ENCODE measurements at places on chromosomes 1 and 21.

- DNase-seq: no peak
Observed at GRCh38 chr1:194353121-194353520, 1166.7 kb upstream of the B3GALT2 start.

DNA sequence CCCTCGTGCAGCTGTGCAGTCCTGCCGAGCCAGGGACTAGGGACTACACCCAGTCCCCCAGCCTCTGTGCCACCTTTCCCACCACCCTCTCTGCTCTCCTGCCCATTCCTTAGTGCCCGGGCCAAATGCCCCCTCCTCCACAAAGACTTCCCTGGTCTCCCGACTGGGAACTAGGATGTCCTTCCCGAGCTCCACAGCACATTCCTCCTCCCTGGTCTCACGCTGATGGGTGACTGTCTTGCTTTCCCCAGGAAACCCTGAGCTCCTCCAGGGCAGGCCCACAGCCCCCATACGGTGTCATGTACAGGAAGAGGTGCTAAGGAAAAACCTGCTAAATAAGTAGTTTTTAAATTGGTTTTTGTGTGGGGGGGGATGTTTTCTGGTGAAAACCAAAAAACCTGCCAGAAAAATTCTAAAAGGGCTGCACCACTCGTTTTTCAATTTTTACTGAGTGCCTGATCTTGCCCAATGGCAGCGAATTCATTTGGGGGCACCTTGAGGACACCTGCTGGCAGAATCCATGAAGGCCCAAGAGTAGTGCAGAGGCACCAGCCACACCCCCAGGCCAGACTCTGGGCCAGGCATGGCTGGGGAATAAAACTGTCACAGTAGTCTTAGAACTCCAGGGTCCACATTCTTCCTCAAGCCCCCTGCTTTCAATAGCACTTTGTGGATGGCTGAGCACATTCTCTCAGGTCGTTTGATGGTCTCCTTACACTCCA is 50.4 kb downstream of the GLIS1 start:
- no peak for DNase-seq

- no peak for DNase-seq
Observed at GRCh38 chr1:159911326-159912070, 11.5 kb upstream of the CFAP45 start.

- DNase-seq: no peak
Observed at GRCh38 chr1:40929155-40929554, 50.3 kb upstream of the CTPS1 start.

DNA sequence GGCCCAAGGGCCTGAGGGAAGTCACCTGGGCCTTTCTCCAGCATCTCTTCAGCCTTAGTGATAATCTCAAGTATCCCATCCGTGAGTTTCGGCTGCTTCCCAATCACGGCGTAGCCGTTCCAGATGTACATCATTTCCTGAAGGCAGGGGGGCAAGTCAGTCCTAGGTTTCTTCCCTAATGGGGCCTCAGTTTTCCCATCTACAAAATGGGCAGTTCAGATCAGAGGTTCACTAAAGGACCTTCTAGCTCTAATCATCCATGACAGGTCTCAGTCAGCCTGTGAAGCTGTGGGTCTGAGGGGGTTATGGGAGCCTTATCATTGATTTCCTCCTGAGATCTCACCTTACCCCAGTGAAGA is 39.9 kb downstream of the TTC39A start:
- no peak for DNase-seq

DNA sequence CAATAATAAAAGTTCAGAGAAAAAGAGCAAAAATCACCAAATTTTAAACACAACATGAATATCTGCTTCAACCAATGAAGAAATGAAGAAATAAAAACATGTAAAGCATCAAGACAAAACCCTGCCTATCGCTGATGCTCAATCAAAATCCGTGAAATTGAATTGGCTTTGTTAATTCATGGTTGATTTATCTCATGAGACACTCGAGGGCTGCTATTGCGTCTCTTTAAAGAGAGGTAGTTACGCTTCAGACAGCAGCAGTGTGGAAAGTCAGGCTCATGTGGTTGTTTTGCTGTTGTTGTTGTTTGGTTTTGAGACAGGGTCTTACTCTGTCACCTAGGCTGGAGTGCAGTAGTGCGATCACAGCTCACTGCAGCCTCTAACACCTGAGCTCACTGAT is 65.5 kb upstream of the RGS7 start:
- no peak for DNase-seq

- no peak for DNase-seq
Observed at GRCh38 chr1:147648933-147649332, 21.4 kb downstream of the ACP6 start.

DNA sequence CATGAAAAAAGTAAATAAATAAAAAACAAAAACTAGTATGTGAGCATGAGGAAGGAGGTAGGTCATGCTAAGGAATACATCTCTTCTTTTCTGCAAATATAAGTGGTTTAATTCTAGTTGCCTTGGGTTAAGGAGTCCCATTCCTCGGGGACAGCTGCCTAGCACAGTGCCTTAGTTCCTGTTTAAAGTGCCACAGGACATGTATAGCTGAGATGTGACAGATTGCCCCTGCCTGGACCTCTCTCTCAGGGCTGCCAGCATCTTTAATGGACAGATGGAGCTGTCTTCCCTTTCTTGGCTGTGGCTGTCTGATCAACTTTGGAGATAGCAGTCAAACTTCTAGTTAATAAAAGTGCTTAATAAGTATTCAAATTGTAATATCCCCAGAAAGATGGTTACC is 50.0 kb downstream of the TSEN15 start:
- no peak for DNase-seq

DNA sequence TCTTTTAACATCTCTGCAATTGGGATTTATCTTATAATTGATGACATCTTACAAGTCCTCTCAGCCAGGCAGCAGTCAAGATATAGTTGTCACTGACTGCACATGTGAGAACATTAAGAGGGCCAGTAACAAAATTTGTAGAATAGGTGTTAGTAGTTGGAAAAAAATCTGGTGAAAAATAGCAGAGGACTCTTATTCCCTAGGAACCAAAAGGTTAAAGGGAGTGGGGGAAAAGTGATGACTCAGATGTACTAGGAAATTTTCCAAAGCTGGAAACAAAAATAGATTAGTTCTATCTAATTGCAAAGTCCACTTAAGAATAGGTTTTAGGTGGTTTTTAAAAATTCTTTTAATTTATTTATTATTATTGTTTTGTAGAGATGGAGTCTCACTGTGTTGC is 3.6 kb downstream of the NUP210L start:
- no peak for DNase-seq

- no peak for DNase-seq
Observed at GRCh38 chr1:156707417-156708217, 2.2 kb upstream of the CRABP2 start.

GRCh38 chr1:234008591-234008990 is 104.1 kb downstream of the SLC35F3 start:
- DNase-seq: no peak

DNA sequence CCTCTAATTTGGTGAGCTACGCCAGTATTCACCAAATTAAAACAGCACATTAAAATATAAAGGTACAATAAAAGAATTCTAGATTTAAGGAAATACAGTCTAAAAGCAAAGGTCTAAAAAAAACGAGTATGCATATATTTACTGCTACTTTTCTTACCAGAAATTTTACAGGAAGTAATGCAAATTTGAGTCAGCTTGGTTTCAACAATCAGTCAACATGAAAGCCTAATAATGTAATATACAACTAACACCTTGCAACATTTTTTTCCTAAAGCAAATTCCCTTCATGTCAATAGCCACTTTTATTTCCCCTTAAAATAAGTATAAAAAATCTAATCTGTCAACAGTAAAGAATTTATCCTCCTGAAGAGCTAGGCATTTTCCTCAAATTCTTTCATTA is 11.9 kb downstream of the PTP4A2 start:
- no peak for DNase-seq

DNA sequence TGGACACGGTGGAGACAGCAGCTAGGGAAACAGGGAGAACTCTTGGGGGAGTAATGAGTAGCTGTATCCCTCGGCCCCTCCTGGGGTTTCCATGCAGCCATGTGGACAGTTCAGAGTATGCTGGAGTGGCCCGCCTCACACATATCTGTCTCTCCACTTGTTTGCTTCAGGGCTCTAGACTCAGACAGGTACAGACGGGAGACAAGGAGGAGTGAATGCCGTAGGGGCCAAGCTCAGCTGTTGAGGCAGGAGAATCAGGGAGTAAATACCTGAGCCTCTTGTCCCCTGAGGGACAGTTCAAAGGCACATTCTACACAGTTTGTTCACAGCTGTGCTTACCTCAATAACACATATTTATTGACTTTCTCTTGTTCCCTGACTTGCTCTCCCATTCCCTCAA is 7.7 kb upstream of the PTGFRN start:
- no peak for DNase-seq

Measured in stimulated activated CD8-positive, alpha-beta memory T cell treated with anti-CD3 and anti-CD28 coated beads, Interleukin-7, amount 100 ng/mL, for 1 hour (primary cell).